Activated T-helper 9 cell treated with anti-CD3 and anti-CD28 coated beads, Interleukin-2, amount 50 U/mL, for 16 hours (primary cell): ENCODE measurements at places on chromosomes 4 and X.

DNA sequence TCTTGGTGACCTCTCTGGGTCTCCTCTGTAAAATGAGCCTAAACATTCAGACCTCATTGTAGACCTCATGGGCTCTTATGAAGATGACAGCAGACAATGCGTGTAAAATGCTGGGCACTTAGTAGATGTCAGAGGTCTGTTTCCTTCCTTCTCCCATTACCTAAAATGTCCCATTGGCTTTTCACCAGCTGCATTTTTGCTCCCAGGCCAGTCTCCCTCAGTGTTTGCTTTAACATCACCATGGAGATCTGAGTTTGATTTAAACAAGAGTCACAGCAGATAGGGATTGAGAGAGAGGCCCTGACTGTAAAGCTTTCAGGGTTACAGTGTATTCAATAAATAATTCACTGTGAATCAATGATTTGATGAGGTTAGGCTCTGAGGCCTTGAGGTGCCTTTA is 24.3 kb downstream of the PSAPL1 start:
- DNase-seq: no peak

GRCh38 chrX:70720721-70721120 is 187.8 kb downstream of the TEX11 start:
- no peak for DNase-seq

GRCh38 chrX:19168609-19169008 is 46.3 kb upstream of the ADGRG2 start:
- no peak for DNase-seq

GRCh38 chr4:144410230-144410783 is 235.6 kb upstream of the HHIP start:
- no peak for DNase-seq

DNA sequence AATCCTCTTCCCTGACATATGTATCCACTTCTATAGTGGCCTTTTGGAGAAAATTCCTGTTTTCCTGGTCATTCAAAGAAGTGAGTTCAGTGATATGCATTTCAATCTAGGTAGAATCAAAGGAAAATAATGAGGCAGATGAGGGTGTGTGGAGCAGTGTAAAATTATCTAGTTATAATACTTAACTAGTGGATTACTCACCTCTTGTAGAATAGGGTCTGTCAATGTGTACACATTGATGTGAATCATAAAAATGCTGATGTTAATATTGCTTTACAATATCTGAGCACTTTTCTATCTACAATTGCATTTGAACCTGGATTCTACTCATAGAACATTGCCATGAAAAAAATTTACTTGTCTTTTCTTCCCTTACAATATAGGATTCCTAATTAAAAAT is 293.5 kb downstream of the GBA3 start:
- DNase-seq: no peak

GRCh38 chr4:20416800-20417199 is 165.1 kb downstream of the SLIT2 start:
- no peak for DNase-seq

DNA sequence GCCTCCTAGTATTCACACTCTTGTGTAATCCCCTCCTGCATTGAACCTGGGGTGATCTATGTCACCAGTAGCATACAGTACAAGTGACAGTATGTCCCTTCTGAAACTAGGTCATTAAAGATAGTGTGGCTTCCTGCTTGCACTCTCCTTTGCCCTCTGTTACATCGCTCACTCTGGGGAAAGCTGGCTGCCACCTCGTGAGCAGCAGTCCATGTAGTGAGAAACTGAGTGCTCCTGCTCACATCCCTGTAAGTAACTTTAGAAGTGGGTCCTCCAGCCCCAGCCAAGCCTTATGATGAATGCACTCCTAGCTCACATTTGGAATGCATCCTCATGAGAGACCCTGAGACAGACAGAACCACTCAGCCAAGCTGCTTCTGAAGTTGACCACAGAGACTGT is 89.8 kb upstream of the TNIP3 start:
- no peak for DNase-seq

- DNase-seq: no peak
Observed at GRCh38 chrX:46310815-46311497, 234.3 kb downstream of the ZNF674 start.

GRCh38 chr4:25984266-25984665 is 70.2 kb downstream of the SMIM20 start:
- no peak for DNase-seq

- DNase-seq: no peak
Observed at GRCh38 chr4:182062936-182063335, 180.3 kb upstream of the TENM3 start.

DNA sequence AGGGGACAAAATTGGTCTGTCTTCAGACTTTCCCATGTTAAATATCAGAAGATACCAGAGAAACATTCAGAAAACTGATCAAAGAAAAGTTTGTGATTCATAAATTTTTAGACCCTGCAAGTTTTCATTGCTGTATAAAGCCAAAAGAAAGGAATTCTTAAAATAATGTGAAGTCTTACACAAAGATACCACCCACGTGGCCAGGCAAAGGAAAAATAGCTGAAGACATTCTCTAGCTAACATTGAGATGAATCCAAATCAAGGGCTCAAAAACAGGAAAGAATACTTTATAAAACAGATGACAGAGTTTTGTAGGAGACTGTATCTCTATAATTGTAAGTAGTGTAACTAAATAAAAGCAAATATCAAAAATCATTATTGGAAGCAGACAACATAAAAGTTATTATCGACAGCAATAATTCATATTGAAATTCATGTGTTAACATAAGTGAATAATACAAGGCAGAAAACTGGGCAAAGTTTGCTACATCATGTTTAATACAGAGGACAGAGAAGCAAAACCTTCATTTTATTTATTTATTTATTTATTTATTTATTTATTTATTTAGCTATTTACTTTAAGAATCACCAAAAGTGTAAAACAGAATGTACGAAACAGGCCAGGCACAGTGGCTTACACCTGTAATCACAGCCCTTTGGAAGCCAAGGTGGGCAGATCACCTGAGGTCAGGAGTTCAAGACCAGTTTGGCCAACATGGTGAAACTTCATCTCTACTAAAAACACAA is 204.6 kb upstream of the SLIT2 start:
- DNase-seq: no peak

DNA sequence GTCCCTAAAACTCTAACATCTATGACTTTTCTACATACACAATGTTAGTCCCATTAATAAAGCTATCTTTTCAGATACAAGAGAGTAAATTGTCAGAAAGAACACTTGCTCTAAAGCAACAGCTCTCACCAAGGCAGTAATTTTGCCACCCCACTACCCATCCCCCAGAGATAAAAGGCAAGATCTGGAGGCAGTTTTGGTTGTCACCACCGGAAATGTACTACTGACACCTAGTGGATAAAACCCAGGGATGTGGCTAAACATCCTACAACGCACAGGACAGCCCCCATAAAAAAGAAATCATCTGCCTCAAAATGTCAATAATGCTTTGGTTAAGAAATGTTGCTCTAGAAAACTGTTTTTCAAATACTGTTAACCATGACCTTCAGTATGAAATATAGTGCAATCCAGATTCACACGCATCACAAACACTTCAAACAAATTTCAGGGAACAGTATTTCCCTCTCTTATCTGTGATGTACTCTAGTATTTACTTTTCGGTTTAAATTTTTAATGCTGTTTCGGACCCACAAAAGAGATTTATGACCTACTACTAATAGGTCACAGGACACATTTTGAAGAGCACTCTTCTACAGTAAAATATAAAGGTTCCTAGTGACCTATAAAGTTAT is 5.1 kb downstream of the FBXL5 start:
- peak; percentile 20 for DNase-seq

GRCh38 chr4:102500352-102500695 is 835 bp upstream of the NFKB1 start:
- no peak for DNase-seq

DNA sequence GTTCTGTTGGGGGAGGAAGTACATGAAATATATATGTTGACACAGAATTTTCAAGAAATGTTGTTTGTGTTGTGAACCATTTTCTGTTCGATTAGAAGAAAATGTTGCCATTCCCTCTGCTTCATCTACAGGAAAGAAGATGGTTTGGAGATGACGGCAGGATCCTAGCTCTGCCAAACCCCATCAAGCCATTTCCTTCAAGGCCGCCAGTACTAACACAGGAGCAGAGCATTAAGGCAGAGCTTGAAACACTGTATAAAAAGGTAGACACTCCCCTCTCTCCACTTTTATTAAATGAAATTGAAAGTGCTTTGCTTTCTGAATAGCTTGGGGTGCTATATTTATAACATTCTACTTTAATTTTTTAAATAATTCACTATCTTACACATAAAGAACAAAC is 46.8 kb downstream of the CC2D2A start:
- no peak for DNase-seq

GRCh38 chr4:32645653-32646052 is 1925.5 kb downstream of the PCDH7 start:
- no peak for DNase-seq

GRCh38 chr4:171629182-171629581 is 184.0 kb upstream of the GALNTL6 start:
- no peak for DNase-seq

DNA sequence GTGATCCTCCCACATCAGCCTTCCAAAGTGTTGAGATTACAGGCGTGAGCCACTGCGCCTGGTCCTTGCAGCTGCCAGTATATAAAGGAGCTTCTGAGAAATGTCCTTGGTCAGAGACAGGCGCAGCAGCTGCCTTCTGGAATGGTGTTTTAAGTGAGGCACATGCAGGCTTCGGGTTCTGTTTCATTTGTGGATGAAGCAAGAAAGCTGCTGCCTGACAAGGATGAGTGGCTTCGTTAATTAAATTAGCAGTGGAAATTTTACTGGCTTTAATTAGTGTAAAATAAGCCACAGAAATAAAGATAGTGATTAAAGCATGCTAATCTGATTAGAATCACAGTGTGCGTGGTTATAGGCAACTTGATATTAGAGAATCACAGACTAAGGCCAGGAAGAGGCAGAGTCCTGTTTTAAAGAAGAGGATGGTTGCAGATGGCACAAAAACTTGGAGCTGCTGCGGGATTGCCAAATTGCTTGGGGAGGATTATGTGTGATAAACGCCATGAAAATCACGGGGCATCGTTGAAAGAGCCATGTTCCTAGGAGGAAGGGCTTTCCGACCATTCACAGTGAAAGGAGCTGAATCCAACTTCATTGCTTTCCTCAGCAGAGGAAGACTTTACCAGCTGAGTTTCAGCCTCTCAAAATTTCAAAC is 348.4 kb upstream of the FAT1 start:
- no peak for DNase-seq

- no peak for DNase-seq
Observed at GRCh38 chr4:114677346-114677979, 78.9 kb downstream of the UGT8 start.

GRCh38 chrX:130482871-130483270 is 81.1 kb downstream of the RBMX2 start:
- DNase-seq: no peak

DNA sequence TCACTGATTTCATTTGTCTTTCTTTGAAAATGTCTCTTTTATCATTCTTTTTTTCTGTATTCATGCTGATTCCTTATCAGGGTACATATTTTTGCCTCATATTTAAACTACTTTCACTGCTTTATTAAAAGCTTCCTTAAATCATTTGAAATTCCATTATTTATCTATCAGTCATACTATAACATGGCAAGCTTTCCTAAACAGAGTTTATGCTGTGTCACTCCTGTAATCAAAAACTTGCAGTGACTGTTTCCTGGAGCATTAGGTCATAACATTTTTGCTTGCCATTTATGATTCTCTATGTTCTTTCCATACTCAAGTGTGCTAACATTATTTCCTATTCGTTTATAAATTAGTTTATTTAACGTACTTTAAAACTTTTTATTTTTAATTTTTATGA is 203.7 kb downstream of the BMPR1B start:
- DNase-seq: no peak

DNA sequence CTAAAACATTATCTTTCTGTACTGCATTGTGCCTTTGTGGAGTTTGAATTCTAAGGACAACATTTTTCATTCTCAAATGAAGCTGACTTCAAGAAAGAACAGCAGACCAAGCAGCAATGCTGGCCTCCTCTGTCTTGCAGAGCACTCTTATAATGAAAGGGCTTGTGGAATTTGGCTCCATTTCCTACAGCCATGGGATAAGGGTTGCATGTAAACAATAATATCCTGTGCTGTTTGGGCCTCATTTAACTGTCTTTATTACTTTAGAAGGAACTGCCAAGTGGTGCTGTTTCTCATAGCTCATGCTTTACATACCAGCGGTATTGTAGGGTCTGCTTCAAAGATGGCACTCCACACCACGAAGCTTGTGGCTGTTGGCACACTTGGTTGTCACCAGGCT is 111.4 kb upstream of the EOLA2 start:
- no peak for DNase-seq

DNA sequence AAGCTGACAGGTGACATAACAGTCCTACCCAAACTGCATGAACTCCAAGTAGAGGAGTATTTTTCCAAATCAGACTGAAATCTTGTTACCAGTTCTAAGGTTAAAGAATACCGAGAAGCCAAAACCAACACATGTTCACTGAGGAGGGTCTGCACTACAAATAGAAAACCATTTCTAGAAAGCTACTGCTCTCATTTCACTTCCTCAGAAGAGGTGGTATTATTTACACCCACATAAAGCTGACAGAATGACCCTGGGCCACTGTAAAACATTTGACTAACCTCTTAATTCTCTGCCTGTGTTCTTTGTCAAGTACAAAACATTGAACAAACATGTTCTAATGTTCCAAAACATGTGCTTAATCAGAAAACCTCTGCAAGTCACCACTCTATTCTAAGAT is 95.8 kb downstream of the IQCM start:
- DNase-seq: no peak

- DNase-seq: no peak
Observed at GRCh38 chrX:20263474-20263873, 3.2 kb downstream of the RPS6KA3 start.

GRCh38 chr4:36399762-36400353 is 118.4 kb downstream of the DTHD1 start:
- DNase-seq: no peak

DNA sequence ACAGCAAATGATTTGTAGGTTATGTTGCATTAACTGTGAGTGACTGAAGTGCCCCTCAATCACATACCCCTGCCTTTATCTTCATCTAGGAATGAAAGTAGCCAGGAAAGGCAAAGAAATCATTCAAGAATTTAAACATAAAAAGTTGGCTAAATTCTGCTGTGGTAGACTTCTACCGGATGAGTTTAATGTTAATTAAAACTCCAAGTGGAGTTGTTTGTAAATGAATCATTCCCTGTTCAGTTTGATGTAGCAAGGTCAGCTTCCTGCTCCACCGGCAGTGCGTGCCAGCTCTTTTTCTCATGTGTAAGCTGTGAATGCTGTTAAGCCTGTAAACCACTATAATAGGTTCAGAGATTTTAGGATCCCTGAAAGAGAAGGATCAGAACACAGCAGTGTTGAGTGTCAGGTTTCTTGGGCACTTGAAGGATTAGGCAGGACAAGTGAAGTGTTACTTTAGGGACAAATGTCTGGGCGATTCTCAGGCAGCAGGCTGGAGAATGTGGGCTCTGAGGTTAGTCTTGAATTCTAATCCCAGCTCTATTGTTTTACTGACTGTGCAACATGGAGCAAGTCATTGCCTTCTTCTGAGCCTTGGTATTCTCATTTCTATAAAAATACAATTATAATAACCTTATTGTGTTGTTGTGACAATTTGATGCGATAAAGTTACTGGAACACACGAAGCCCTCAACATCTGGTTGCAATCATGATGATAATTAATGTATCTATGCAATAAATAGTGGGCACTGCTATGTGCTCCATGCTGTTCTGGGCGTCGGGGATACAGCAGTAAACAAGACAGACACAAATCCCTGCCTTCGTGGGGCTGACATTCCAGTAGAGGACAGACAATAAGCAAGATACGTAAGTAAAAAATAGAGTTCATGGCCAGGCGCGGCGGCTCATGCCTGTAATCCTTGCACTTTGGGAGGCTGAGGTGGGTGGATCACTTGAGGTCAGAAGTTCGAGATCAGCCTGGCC is 112.0 kb downstream of the SHROOM3 start:
- DNase-seq: no peak
